ENCODE measurements at places on chromosomes 4 and X.

GRCh38 chr4:47313384-47313783, 150.1 kb downstream of the COMMD8 start:
- DNase-seq: no peak

DNA sequence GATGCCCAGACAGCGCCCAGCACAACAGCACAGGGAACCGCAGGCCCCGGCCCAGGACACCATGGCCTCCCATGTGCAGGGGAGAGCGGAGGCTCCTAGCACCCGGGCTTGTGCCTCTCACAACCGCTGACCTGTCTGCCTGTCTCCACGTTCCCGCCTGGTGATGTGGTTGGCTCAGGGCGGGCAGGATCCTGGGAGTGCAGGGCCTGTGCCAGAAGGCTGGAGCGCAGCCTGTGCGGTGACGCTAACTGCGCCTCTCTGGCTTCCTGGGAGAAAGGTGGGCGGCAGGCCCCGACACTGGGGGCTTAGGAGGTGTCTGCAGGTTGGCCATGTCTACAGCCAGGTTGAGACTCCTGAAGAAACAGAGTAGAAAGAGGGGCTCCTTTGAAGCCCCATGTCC, 48.7 kb downstream of the CPZ start:
- DNase-seq: no peak

- no peak for DNase-seq
Measured at GRCh38 chrX:150162141-150162540, 201.0 kb upstream of the MAMLD1 start.

DNA sequence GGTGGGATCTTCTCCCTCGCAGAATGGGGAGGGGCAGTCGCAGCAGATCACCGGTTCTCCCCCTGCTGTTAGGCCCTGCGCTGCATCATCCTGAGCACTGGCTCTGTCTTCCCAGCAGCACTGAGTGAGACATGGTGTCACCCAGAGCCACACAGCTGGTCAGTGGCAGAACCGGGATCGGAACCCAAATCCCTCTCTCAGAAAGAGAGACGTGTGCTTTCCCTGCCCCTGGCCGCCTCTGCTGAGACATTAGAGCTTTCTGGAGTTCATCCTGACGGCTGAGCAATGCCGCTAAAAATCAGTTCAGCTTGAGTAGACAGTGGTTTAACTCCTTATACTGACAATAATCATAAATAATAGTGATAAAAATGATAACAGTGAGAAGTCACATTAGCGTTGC, 87.9 kb downstream of the EVC start:
- DNase-seq: no peak

DNA sequence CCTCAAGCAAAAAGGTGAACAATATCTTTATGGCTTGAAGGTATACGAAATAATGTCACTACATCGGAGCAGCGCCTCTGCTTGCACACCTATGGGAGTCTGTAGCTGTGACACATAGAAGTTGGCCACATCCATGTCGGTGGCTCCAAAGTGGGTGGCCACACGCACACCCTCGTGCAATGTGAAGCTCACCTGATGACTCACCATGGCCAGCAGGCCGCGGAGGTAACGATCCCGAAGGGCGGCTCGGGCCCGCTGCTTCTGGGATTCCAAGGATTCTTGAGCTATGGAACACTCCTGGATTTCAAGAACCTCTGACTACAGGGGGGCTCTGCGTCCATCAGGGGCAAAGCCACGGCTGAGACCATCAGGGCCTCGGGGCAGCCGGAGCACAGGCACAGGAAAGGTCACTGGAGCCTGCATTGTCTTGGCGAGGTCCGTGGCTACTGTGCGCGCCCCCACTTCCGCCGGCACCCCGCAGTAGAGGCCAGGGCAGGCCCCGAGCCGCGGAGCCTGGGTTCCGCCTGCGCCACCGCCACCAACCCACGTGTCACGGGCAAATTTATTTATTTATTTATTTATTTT, 25.2 kb downstream of the NYX start:
- DNase-seq: no peak

DNA sequence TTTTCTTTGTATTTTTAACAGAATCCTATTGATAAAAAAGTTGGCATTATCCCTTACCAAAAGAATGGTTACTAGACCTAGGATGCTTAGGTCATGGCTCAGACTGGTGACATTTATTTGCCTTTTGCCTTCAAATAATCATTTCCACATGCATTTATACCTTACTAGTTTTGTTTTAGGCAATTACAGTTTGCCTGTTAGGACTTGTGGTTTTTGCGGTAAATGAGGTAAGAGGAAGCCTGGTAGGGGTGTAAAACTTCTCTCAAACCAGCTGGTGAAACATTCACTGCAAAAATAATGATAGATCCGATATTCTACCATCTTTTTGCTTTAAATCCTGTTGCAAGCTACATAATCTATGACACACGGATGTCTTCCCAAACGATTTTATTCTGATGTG, 12.1 kb downstream of the LAMP2 start:
- DNase-seq: no peak

- DNase-seq: no peak
Measured at GRCh38 chr4:150570862-150571261, 11.1 kb upstream of the MAB21L2 start.

DNA sequence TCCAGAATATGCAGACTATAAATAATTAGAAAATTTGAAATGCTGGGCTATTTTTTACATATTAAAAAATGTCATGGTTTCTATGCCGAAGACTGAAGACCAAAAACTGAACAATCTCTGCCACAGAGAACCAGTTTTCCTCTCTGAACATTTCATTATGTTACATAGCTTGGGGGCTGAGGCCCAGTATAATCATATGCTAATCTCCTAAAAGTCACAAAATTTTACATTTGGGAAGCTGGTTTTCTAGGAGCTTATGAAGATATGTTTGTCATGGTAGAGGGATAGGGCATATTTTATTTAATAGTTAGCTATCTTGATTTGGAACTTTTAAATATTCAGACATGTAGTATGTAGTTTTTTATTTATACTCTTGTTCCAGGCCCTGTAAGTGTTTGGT, 167.8 kb downstream of the GPAT3 start:
- DNase-seq: no peak

- DNase-seq: no peak
Measured at GRCh38 chr4:16660656-16661055, 237.8 kb downstream of the LDB2 start.

GRCh38 chrX:30876367-30876766, 12.7 kb downstream of the TAB3 start:
- DNase-seq: no peak

DNA sequence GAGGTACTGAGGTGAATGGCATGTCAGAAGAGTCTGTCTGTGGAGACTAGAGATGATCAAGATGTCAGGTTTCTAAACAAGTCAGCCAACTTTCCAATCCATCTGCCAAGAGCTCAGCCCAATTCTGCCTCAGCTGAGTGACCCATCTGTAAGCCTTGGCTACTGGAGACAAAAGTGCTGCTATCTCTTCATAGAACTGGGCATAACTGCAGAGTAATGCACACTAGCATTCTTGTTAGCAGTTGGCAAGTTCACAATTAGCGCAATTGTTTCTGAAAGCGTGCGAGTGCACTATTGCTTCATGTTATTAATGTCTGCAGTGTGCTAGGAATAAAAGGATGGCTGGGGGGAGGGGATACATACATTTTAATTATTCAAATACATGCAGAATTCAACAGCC, 32.9 kb upstream of the SH3D19 start:
- no peak for DNase-seq
